ENCODE measurements at places on chromosomes 7 and 10.

GRCh38 chr7:34823650-34824258, 165.7 kb downstream of the NPSR1 start:
- DNase-seq = peak; percentile 54

- peak; percentile 19 for DNase-seq
Observed at GRCh38 chr7:112421666-112422486, 28.4 kb upstream of the IFRD1 start.

DNA sequence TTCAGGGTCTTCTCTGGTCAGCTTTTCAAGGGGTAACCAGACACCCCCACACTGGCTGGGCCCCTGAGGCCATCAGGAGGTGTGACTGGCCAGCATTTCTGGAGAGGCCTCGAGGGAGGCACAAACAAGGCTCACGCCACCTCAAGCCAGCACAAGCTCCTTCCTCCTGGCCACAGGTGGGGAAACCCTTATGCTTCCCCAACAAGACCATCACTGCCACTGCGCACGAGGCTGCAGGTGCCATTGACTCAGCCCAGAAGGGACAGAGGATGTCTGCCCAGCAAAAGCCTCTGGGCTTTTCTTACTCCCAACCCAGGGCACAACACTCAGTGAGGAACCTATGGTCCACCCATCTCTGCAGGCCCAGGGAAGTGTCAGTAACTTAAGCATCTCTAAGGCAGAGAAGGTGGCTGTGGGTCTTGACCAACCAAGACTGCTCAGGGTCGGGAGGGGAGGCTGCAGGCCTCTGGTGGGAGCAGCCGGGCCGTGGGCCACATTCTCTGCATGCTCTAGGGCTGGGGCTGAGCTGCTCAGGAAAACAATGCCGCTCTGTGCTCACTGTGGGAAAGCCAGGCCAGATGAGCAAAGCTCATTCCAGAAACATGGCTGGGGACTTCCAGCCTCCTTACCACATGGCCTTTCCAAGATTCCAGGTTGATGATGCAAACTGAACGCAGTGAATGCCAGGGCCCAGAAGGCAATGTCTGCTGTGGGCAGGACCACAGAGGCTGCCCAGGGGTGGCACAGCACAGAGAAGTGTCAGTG, 24.2 kb upstream of the RASSF4 start:
- DNase-seq = no peak

DNA sequence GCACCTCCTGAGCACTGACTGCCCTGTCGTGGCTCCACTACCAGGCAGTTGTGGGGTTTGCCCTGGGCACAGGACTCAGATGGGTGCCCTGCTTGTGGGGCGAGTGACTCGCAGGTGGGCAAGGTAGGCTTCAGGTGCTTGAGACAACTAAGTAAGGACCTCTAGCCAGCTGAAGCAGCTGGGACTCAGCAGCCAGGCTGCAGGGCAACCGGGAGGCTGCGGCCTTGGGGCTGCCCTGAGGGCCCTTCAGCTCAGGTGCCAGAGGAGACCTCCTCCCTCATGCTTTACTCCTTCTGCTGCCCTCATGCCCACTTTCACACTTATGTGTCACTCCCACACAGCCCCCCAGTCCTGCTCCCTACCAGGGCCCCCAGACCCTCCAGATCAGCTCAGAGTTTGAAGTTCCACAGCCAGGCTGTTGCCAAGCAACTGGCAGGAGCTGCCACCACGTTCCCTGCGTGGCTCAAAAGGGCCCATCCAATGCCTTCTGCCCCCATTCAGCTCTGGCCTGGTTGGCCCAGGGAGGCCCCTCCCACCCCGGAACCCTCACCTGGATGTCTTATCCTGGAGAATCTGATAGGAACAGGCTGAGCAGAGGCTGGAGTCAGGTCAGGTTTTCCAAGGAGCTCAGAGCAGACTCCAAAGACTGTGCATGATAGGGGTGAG, 10.0 kb downstream of the TLX1 start:
- no peak for DNase-seq

DNA sequence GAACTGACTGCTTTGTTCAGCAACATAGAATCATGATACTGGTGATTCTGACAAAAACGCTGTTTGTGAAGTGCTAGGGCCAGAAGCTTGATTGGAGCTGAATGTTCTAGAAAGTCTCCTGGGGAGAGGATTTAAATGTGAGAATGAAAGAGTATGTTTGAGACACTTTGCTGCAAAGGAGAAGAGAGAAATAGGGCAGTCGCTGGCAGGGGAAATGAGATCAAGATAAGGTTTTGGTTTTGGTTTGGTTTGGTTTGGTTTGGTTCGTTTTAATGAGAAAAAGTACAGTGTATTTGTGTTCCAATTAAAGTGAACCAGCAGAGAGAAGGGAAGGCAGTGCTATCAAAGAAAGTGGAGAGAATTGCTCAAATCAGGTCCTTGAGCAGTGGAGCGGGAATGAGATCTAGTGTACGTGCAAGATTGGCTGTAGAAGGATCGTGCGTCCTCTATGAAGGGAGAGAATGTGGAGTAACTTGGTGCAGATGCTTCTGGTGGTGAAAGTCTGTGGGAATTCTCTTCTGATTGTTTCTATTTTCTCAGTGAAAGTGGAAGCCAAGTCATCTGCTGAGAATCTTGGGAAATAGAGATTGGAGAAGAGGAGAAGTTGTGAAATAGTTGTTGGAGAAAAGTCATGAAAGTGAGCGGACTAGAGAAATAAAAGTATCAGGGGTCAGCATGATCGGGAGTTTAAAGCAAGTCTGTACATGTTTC, 270.5 kb downstream of the CCDC3 start:
- peak; percentile 6 for DNase-seq

GRCh38 chr10:88642209-88642608, 22.0 kb upstream of the LIPF start:
- no peak for DNase-seq

DNA sequence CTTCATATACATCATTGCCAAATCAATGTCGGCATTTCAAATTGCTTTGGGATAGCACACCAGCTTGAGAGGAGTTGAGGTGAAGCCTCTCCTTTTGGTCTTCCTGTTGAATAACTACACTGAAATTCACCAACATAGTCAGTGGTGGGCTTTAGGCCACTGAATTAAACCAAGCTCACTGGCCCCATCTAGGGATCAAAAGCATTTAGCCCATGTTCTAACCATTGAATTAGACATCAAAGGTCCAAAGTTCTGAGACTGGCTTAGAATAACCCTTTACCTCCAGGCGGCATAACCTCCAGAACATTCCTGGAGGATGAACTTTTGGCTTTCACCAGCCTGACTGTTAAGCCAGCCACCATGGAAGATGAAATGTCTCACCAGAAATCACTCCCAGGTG, 54.6 kb downstream of the BPGM start:
- DNase-seq = peak; percentile 16

DNA sequence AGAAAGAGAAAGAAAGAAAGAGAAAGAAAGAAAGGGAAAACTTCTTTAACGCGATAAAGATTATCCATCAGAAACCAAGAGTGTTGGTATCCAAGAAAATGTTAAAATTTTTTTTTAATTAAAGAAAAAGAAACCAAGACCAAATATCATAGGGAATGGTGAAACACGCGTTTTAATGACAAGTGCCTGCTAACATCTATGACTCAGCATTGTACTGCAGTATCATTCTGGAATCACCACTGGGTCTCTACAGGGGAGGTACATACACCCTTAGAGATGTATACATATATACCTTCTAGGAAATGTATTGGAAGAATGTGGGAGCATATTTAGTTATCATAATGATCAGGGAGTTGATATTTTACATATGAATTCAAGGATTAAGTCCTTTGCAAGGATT, 32.1 kb upstream of the PIK3AP1 start:
- no peak for DNase-seq

- no peak for DNase-seq
Observed at GRCh38 chr7:94182066-94182465, 177.9 kb upstream of the BET1 start.

GRCh38 chr10:44792119-44792775, 118.9 kb upstream of the TMEM72 start:
- DNase-seq = no peak

DNA sequence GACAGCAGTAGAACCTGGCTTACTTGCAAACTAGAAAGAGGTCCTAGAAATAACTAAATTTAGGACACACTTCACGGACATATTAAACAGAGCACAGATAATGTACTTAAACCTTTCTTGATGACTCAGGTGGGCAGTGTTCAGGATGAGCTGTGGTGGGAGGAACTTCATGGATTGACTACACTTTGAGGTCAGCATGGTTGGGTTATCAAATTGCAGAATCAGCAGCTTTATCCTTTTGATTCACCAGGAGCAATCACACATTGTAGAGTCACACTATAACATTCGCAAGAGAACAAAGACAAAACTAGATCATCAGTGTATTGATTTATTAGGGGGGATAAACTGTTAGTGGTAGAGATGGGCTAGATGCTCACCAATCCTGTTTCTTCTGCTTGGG, 38.6 kb upstream of the AGK start:
- no peak for DNase-seq

- no peak for DNase-seq
Observed at GRCh38 chr10:15121707-15122106, 24.6 kb downstream of the RPP38 start.

DNA sequence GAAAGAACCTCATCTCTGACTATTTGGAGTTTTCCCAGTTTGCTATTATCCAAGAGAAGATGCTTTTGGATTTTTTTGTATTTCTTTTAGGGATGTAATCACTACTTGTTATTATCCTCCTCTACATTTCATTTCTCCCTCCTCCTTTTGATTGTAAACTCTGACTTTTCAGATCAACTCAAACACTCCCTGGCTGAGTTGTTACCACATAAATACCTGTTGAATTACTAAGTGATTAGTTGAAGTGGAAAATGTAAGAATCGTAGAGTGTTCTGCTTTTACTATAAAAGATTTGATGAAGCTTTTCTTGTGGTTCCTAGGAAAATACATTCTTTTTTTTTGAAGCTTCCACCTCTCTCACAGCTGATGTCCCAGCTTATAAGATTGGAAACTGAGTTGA, 164.1 kb upstream of the C1GALT1 start:
- DNase-seq = no peak
